ENCODE measurements at places on chromosomes 12 and 14.

DNA sequence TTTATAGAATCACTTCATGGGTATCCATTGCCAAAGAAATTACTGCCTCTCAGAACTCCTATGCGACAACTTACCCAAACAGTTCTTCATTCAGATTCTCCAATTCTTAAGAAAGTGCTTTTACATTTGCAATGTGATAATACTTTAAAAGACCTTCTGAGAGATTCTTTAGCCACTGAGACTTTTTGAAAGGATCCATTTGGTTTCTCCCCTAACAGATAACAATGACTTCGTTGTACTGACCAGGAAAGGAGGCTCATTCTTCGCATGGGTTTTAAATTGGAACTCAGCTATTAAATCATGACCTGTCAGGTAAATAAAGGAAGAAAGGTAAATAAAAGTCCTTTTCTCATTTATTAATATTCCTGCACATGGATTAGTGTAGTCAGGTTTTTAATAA, 14.8 kb downstream of the ITPR2 start:
- no peaks in the 10 kb centered on the region for H3K36me3 ChIP-seq
- no peak overlapping the region for H3K27ac ChIP-seq
- DNase-seq: no peak
- H3K4me3 ChIP-seq: no peak overlapping the region
- no peaks in the 10 kb centered on the region for H3K27me3 ChIP-seq

DNA sequence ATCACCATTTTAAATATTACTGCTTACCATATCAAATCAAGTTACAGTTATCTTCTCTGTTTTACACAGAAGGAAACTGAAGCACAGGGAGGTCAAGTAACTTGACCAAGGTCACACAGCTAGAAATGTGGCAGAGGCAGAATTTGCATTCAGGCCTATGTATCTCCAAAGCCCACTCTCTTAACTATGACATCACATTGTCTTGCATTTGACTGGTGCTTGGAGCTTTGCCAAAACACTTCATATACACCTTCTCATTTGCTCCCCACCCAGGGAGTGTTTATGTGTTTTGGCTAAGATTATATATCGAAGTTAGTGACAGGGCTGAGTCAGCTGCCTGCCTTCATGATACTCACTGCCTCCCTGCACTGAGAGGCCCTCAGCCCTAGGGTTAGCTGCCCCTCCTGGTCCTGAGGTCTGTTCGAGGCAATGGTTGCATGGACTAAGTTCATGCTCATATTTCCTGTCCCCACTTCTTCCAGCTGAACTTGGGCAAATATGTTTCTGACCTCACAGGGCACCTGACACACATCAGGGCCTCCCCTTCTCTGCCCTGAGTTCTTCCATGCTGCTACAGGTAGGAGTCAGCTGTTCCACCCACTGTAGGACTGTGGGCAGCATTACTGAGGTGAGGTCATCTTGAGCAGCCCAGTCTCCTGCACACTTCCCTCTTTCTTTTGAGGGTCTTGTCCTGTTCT, 1.8 kb downstream of the GALNT6 start:
- H3K4me1 ChIP-seq: peaks cover 71% of the 10 kb centered on the region
- no peaks in the 10 kb centered on the region for H3K36me3 ChIP-seq
- no peaks in the 10 kb centered on the region for H3K27me3 ChIP-seq
- H3K27ac ChIP-seq: no peak overlapping the region
- DNase-seq: no peak
- no peak overlapping the region for H3K4me3 ChIP-seq

- DNase-seq: no peak
- H3K27ac ChIP-seq: peak overlapping the region; percentile 57
- H3K27me3 ChIP-seq: no peaks in the 10 kb centered on the region
- no peak overlapping the region for H3K4me3 ChIP-seq
- H3K4me1 ChIP-seq: peaks cover 23% of the 10 kb centered on the region
These were observed 229.4 kb downstream of the ZFP36L1 start for GRCh38 chr14:68563251-68564131.

GRCh38 chr12:130948751-130949150, 5.0 kb upstream of the ADGRD1 start:
- H3K27me3 ChIP-seq: no peaks in the 10 kb centered on the region
- H3K4me3 ChIP-seq: no peak overlapping the region
- H3K27ac ChIP-seq: no peak overlapping the region
- H3K36me3 ChIP-seq: no peaks in the 10 kb centered on the region

GRCh38 chr14:31057035-31057434, 30.9 kb upstream of the STRN3 start:
- H3K4me1 ChIP-seq: peaks cover 17% of the 10 kb centered on the region
- no peak overlapping the region for H3K27ac ChIP-seq
- no peak overlapping the region for H3K4me3 ChIP-seq
- no peaks in the 10 kb centered on the region for H3K36me3 ChIP-seq

- H3K4me1 ChIP-seq: peaks cover 8% of the 10 kb centered on the region
- no peak overlapping the region for H3K27ac ChIP-seq
- no peaks in the 10 kb centered on the region for H3K36me3 ChIP-seq
- H3K27me3 ChIP-seq: no peaks in the 10 kb centered on the region
These were observed 277.7 kb downstream of the TMTC2 start for GRCh38 chr12:82964446-82964845.

- peak overlapping the region; percentile 69 for H3K4me3 ChIP-seq
- H3K27ac ChIP-seq: peak overlapping the region; percentile 62
- H3K4me1 ChIP-seq: peaks cover 45% of the 10 kb centered on the region
- no peaks in the 10 kb centered on the region for H3K36me3 ChIP-seq
- DNase-seq: no peak
- H3K27me3 ChIP-seq: peaks cover 21% of the 10 kb centered on the region
These were observed 24.7 kb upstream of the KRT78 start for GRCh38 chr12:52873513-52873831.

DNA sequence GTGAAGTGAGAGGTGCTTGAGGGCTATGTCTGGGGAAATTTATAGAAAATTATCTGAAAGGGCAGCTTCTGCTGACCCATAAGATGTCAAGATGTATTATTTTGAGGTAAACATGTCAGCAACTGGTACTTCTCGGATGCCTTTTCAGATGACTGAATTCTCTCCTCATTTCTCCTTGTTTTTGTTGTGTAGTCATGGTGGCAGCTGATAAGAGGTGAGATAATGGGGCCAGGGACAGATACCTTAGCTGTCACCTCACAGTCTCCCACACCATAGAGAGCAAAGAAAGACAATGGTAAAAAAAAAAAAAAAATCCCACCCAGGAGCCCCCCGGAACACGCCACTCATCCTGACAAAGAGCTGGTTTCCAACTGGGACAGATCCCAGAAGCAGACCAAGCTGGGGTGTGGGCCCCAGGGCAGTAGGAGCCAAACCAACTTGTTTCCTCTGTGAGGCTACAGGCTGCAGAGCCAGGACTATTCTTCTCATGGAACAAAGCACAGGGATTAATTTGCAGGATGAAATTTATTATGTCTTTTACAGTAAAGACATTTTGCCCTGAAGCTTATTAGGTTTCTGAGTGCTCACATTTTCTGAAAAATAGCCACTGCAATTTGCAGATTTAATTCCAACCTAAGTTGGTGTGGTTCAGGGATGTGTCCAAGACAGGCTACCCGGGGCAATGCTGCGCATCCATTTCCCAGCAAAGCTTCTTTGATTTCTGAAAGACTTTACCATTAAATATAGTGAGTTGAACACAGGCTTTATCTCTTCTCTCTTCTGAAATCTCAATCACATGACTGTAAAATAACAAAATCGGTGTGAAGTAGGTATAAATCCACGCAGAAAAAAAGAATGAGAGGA, 52.2 kb downstream of the NDUFA12 start:
- no peaks in the 10 kb centered on the region for H3K27me3 ChIP-seq
- no peak overlapping the region for H3K4me3 ChIP-seq
- H3K4me1 ChIP-seq: no peaks in the 10 kb centered on the region
- H3K27ac ChIP-seq: no peak overlapping the region
- no peak for DNase-seq
